GM12891 (cell line): ENCODE measurements at places on chromosomes 2 and 18.

DNA sequence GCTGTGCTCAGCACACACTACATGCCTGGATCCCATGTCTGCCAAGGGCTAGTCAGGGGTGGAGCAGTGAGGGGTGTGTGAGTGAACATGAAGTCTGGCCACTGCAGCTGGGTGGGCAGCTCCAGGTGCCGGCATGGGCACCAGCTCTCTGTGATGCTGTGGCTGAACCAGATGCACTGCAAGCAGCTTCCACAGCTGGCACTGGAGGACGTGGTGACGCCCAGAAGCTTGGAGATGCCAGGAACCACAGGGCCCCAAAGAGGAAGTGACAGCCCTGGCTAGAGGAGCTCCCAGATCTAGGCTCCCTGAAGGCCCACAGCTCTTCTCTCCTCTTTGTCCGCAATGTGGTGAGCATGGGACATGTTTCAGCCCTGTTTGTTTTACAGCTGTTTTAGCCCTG, 776.3 kb upstream of the POU3F3 start:
- DNase-seq, result no peak

- DNase-seq, result no peak
These were observed 99.4 kb downstream of the MYOM1 start for GRCh38 chr18:3120356-3120755.

DNA sequence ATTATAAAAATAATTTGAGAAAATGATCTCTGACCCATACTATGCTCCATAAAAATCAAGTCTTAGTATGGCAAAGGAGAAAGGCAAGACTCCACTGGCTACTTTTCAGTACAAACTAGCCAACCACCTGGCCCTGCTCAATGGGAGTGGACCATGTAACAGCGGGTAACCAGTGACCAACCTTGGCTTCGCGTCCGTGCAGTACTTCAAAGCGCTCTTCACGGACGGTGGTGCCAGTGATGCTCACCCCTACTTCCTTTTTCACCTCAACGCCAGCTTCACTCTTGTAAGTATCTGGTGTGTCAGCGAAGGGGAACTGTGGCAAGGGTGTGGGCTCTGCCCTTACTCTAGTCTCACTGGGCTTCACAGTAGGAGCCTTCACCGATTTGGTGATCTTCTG, 23.3 kb downstream of the TTN start:
- DNase-seq, result no peak

DNA sequence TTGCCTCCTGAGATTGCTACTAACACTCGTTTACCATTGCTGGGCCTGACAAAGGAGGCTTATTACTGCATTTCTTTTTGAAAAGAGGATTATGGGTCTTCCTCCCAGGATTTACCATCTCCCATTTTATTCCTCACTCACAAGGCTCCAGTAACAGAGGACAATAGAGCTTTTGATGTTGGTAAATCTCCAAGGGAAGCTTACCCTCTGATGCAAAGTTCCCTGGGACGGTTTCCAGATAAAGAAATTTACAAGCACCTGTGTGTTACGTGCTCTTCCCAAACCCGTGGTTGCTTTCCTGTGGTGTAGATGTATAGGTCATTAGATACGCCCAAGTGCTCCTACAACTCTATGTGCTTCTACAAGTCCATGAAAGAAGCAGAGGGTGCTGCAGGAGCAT, 17.1 kb downstream of the VSNL1 start:
- DNase-seq, result no peak

- no peak for DNase-seq
These were observed 392.8 kb downstream of the TNS1 start for GRCh38 chr2:217609952-217610351.

GRCh38 chr18:39326772-39327171, 1761.2 kb upstream of the CELF4 start:
- no peak for DNase-seq
